ENCODE measurements at places on chromosomes 12 and 14.

- no peak for DNase-seq
Observed at GRCh38 chr12:112964067-112964670, 14.2 kb upstream of the OAS2 start.

DNA sequence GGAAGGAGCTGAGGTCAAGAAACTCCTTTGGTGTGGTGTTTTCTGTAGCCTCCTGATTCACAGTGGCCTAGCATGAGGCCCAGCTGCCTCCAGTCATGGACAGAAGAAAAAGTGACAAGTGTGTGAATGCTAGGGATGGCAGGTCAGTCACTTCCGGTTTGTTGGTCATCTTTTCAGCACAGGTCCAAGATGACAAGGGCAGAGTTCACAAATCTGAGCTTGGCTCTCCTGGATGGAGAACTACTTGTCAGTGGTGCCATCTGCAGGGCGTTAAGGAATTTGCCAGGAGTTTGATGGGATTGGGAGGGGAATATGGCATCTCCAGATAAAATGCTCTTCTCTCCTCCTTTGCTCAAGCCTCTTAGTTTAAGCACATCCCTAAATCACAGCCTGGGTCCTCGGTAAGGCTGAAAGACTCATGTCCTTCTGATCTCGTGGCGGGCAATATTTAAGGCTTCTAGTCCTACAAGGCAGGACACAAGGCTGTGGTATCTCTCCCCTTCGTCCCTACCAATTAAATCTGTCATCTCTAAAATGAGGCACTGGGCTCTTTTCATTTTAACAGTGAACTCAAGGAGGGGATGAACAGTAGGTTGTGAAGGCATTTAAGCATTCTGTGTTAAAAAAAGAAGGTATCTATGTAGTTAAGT, 10.0 kb downstream of the TUBA1B start:
- DNase-seq: no peak

- no peak for DNase-seq
Observed at GRCh38 chr12:44459569-44459968, 416.5 kb downstream of the NELL2 start.

DNA sequence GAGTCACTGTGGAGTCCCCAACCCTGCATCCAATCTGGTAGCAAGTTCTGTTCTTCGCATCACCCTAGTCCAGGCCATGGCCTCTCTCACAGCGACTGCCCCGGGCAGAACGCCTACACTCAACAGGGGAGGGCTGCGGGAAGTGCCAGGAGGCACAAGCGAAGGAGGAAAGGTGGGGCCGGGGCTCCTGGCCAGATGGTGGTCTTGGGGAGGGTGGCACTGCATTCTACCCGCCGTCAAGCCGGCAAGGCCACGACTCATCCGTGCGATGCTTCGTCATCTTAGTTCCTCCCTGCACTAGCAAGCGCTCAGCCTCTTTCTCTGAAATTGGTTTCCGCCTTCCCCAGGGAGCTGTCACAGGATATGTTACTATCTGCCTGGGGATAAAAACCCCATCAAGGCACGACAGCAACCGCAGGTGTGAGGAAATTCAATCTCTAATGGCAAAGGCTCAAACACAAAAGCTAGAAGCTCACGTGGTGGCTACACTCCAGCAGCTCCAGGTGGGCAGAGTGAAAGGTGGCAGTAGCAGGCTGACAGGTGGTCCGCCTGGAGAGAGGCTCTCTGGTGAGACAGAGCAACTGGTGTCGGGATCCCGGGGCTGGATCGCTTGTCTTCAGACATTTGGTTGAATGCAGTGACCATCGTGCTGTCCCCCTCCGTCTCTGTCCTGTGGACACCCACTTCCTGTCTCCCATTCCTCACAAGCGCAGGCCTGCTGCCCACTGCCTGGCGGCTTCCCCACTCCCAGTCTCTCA, 34.1 kb downstream of the ACADS start:
- no peak for DNase-seq

GRCh38 chr12:96399919-96400630, at the start of gene CDK17:
Gene CDK17, minus strand, starts transcription at chr12:96400439. Its CDS starts 65,603 bp downstream, at chr12:96334836.
- peak; percentile 92 for DNase-seq

All from left forelimb (tissue), 1 donor.